ENCODE measurements at places on chromosomes 12 and 14.
A peak's percentile ranks its signal among the peaks of the same experiment; 100 is the strongest.

- no peak for DNase-seq
These were observed 222.1 kb downstream of the NELL2 start for GRCh38 chr12:44653861-44654527.

DNA sequence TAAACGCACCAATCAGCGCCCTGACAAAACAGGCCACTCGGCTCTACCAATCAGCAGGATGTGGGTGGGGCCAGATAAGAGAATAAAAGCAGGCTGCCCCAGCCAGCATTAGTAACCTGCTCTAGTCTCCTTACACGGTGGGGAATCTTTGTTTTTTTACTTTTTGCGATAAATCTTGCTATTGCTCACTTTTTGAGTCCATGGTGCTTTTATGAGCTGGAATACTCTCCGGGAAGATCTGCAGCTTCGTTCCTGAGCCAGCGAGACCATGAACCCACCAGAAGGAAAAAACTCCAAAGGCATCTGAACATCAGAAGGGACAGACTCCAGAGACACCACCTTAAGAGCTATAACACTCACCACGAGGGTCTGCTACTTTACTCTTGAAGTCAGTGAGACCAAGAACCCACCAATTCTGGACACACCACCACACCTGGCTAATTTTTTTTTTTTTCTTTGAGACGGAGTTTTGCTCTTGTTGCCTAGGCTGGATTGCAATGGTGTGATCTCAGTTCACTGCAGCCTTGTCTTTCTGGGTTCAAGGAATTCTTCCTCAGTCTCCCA lies 6.9 kb upstream of the COPS7A start:
- no peak for DNase-seq

DNA sequence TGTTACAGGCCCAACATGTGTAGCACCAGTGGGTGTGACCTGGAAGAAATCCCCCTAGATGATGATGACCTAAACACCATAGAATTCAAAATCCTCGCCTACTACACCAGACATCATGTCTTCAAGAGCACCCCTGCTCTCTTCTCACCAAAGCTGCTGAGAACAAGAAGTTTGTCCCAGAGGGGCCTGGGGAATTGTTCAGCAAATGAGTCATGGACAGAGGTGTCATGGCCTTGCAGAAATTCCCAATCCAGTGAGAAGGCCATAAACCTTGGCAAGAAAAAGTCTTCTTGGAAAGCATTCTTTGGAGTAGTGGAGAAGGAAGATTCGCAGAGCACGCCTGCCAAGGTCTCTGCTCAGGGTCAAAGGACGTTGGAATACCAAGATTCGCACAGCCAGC lies 8.6 kb downstream of the BCL2L14 start:
- DNase-seq = no peak

DNA sequence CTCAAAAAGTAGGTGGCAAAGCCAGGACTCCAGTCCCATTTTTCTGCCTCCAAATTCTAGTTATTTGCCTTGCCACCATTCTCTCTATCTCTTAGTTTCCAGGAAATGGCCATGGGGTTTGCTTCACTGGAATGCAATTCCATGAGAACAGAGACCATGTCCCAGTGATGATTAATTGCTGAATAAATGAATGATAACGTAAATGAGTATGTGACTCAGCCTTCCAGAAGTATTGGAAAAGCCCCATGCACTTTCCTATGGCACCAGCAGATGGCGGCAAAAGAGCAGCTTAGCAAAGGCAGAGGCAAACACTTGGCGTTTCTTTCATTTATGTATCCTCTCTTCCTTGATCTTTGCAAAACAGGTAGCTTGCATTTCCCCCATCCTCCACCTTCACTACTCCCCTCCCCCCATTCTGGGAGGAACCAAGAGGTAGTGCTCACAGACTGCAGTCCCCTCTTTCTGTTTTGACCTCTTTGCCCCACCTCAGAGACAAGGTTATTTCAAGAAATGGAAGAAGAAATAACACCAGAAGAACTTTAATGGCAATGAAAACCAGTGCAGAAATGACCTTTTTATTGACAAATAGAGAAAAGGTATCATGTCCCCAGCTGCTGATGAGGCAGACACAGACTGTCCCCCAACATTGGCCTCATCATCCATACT lies 21.3 kb downstream of the TBX3 start:
- DNase-seq = peak; percentile 72

All from activated CD8-positive, alpha-beta memory T cell treated with anti-CD3 and anti-CD28 coated beads, Interleukin-2, amount 10 ng/mL, durations not matched to agents 7 days and 5 days (primary cell).